ENCODE measurements at places on chromosomes 12 and 14. TPM values are rescaled to one million over a fixed set of nuclear protein-coding genes. Genes with fewer than 3 reads are reported as not detected.

Gene CRACR2A
- total RNA-seq = 5.3 TPM

Gene PPTC7
- total RNA-seq = 18.2 TPM

Gene MYF6
- total RNA-seq = not detected

Gene DDN
- 0.06 TPM for total RNA-seq

Gene MYO1H
- not detected for total RNA-seq

Gene KLHL33
- total RNA-seq = 0.92 TPM

Gene SLC38A6
- total RNA-seq = 13.2 TPM

Gene KCNMB4
- total RNA-seq = 3.1 TPM
